ENCODE measurements at places on chromosomes 2 and 18. TPM values are rescaled to one million over a fixed set of nuclear protein-coding genes. Genes with fewer than 3 reads are reported as not detected.

The POMC gene
- 0.63 TPM for total RNA-seq

The CLHC1 gene
- total RNA-seq, result 4.6 TPM

The CPSF3 gene
- 37.7 TPM for total RNA-seq

The DOK6 gene
- total RNA-seq, result 2.3 TPM

The SCN9A gene
- total RNA-seq, result 0.51 TPM

The SPEG gene
- total RNA-seq, result not detected

The ACSL3 gene
- 105 TPM for total RNA-seq

The NAT8 gene
- not detected for total RNA-seq

The NYAP2 gene
- total RNA-seq, result not detected

The NT5C1B gene
- not detected for total RNA-seq

The FAP gene
- total RNA-seq, result 1.3 TPM

The DIS3L2 gene
- total RNA-seq, result 13.4 TPM

The IL36B gene
- not detected for total RNA-seq

The GALR1 gene
- total RNA-seq, result not detected

The ALPG gene
- total RNA-seq, result not detected

The POTEF gene
- total RNA-seq, result 0.25 TPM

The GPBAR1 gene
- total RNA-seq, result 0.13 TPM

The FLACC1 gene
- 0.13 TPM for total RNA-seq

The C2orf92 gene
- total RNA-seq, result 2.3 TPM

The ALK gene
- total RNA-seq, result not detected

The LTBP1 gene
- total RNA-seq, result 22.1 TPM

The ZNF892 gene
- 3.6 TPM for total RNA-seq

The TPO gene
- total RNA-seq, result not detected

The BBS5 gene
- 1.4 TPM for total RNA-seq

The AGAP1 gene
- total RNA-seq, result 3.1 TPM

The RAPGEF4 gene
- total RNA-seq, result 17.7 TPM

The SERPINB10 gene
- not detected for total RNA-seq

The ACTR1B gene
- total RNA-seq, result 62.0 TPM

The ATP8B1 gene
- 18.2 TPM for total RNA-seq

The VIT gene
- 0.26 TPM for total RNA-seq

The REG3G gene
- total RNA-seq, result not detected
